ENCODE measurements at places on chromosomes 11 and 22.

- DNase-seq = no peak
These were observed 12.3 kb upstream of the TSKU start for GRCh38 chr11:76770642-76771445.

DNA sequence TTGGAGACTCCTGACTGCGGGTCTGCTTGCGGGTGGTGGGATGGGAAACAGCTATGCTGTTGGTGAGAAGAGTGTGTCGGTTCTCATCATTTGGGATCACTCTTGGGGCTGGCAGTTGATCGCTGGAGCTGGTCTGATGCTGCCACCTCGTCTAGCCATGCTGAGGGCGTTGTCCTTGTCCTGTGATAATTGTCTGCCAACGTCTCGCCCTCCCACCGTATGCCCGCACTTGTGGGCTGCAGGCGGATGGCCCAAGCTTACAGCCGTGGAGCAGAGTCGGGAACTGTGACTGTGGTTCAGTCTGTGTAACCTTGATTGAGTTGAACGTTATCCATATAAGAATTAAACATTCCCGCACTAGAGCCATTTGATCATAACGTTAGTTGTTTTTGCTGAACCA lies 204.4 kb downstream of the TBC1D22A start:
- DNase-seq = no peak

- no peak for DNase-seq
These were observed 327.6 kb upstream of the PLET1 start for GRCh38 chr11:112588252-112588694.

GRCh38 chr11:121318848-121319834 lies 26.6 kb downstream of the SC5D start:
- DNase-seq = no peak

DNA sequence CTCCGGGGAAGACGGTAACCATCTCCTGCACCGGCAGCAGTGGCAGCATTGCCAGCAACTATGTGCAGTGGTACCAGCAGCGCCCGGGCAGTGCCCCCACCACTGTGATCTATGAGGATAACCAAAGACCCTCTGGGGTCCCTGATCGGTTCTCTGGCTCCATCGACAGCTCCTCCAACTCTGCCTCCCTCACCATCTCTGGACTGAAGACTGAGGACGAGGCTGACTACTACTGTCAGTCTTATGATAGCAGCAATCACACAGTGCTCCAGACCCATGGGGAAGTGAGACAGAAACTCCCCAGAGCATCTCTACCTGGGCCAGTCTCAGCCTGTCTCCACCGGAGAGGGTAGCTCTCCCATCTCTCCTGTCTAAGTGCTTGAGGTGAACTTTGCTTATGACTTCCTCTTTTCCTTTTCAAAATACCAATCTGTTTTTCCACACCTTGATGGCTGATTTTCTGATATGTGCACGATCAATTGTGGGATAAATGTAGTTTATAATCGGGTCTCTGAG lies 48.5 kb upstream of the VPREB1 start:
- no peak for DNase-seq

DNA sequence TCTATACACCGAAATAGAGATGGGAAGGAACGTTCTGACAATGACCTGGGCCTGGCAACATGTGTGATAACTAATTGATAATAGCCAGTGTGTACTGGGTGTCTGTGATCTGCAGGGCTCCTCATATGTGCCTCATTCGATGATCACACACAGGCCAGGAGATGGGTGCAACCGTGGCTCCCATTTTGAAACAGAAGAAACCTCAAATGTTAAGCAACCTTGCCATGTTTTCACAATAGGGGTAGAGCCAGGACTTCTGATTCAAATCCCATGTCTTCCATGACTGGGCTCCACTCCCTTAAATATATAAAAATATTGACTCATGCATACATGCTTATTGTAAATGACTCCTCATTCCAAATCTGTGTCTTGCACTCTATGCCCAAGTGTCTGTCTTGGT lies 11.1 kb downstream of the APOL3 start:
- no peak for DNase-seq

DNA sequence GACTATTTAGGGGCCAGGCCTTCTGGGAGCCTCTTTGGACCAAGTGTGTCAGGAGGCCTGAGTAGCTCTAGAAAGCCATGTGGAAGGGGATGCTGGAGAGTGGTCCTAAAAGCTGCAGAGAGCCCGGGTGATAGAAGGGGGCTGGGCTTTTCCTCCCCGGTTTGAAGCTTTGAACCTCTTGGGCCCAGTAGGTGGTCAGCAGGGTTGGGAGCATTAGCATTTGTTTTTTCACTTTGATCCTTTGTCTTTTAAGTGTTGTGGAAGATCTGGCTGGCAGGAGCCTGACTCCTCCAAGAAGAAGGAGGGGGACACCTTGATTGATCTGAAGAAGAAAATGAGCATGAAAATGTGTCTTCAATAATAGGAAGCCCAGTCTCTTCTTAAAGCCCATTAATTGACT lies 596.6 kb downstream of the INSC start:
- no peak for DNase-seq

GRCh38 chr11:70317581-70318305 lies 47.3 kb downstream of the PPFIA1 start:
- no peak for DNase-seq

DNA sequence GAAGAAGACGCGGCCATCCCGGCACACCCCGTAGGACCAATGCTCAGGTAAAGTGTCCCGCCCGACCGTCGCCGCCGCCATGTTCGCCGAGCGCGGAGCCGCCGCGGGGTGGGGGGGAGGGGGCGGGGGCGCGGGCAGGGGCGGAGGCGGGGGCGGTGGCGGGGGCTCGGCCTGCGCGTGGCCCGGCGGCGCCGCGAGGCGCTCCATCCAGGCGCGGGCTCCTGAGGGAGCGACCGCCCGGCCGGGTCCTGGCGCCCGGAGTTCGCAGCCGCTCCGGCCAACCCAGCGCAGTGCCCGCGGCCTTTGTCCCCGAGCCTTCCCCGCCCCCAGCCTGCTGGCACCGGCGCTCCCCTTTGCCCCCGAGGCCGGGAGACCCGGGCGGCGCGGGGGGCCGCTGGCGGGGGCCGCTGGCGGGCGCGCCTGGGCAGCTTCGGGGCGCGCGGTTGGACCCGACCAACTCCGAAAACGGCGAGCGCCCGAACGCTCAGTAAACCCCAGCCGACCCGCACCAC lies at the start of gene PLEKHA7:
PLEKHA7 (minus strand) TSS at position 94 of the 512 bp plus-strand sequence; CDS start at position 81, 13 bp downstream.
- no peak for DNase-seq

DNA sequence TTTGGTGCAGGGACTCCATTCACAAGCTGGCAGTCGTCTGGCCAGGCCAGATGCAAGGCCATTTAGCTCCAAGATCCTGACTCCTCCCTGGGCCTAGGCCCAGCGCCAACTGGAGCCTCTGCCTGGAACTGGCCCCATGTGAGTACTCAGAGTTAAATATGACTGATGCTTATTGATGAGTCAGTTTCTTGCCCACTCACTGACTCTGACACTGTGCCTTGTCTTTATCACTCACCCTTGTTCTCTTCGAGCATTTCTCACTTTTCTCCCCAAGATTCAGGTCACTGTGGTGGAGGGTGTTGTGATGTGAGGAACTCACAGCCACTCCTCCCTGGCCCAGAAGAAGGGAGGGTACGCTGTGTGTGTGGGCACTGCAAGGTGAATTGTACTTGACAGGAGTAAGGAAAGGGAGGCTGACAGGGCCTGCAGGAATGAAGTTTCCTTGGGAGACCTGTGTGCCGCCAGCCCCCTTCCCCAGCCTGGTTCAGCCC lies 23.2 kb upstream of the ST3GAL4 start:
- no peak for DNase-seq

DNA sequence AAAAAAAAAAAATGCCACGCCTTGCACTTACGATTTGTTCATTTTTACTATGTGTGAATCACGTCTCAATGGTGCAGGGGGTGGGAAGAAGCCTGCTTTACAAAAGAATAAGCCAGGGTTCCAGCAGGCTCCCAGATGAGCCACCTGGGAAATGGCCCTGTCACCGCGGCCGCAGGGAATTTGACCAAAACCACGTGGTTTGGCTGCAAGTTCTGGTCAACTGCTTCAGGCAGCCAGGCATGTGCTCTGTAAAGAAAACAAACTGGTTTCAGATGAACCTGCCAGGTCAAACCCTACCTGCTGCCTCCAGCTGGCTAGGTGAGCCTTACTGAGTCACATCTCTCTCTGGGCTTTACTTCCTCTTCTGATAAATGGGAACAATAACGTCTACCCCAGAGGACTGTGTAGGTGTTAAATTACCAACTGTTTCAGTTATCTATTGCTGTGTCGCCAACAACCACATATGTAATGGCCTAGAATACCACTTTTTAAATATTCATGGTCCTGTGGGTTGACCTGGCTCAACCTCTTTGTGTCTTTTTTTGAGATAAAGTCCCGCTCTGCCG lies 30.5 kb upstream of the GCAT start:
- no peak for DNase-seq

- DNase-seq = no peak
These were observed 94.0 kb upstream of the TMEM45B start for GRCh38 chr11:129721685-129722084.

DNA sequence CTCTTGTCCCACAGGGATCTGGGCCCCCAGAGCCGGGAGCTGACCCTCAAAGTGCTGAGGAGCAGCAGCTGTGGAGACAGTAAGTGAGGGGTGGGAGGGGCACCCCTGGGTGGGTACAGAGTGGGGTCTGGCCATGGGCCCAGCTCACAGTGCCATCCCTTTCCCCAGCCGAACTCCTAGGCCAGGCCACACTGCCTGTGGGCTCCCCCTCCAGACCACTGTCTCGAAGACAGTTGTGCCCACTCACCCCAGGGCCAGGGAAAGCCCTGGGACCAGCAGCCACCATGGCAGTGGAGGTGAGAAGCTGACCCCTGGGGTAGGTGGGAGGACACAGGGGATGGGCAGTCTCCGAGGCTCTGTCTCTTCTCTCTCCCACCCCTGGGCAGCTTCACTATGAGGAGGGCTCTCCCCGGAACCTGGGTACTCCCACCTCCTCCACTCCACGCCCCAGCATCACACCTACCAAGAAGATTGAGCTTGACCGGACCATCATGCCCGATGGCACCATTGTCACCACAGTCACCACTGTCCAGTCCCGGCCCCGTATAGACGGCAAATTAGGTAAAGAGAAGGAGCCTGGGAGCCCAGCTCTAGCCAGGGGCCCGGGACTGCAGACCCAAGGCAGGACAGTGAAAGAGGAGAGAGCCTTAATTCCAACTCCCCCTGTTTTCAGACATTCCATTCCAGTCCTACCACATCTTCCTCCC lies 5.3 kb downstream of the C2CD2L start:
- DNase-seq = no peak

- DNase-seq = no peak
These were observed 44.0 kb downstream of the PPP6R3 start for GRCh38 chr11:68504432-68505066.

GRCh38 chr22:17366830-17367229 lies 2.4 kb upstream of the CECR2 start:
- DNase-seq = no peak

Measured in cortex of kidney (tissue), 1 donor.